ENCODE measurements at places on chromosomes 2 and 18.

DNA sequence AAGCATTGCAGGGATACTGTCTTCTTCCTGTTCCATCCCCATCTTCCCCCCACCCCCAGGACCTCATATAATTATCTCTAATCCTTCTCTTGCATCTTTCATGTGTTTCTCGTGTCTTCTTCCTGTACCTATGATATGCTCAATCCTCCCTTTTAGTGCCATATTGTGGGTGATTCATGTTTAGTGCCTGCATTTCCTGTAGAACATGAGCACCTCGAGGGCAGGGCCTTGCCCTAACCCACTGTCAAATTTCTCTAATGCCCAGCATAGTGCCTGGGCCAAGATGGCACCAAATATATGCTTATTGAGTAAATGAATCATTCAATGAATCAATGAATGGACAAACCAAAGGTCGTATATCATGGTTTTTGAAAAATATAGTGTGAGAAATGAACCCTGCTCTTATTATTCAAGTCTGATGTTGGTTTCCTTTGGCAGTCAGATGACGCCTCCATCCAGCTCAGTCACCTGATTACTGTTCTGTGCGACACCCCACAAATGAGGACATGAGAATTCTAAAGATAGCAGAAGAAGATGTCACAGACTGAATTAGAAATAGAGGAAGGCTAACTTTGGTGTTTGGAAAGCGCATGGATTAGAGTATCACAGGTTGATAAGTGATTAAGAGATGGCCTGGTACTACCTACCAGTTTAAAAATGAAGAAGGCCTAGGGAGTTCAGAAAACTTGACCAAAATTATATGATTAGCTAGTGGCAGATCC is 278.4 kb downstream of the PRKCE start:
- no peak for DNase-seq

- DNase-seq, result no peak
These were observed 53.8 kb upstream of the TMEM163 start for GRCh38 chr2:134772493-134773169.

GRCh38 chr2:157980020-157980419 is 103.9 kb upstream of the ACVR1 start:
- no peak for DNase-seq

- DNase-seq, result no peak
These were observed 78.6 kb downstream of the NDUFA10 start for GRCh38 chr2:239946562-239946863.

GRCh38 chr2:104412384-104412783 is 441.5 kb upstream of the POU3F3 start:
- DNase-seq, result peak; percentile 65

GRCh38 chr2:236369661-236370062 is 105.5 kb upstream of the ASB18 start:
- DNase-seq, result no peak

Measured in WTC11 (cell line).